ENCODE measurements at places on chromosomes 3 and 15. TPM values are rescaled to one million over a fixed set of nuclear protein-coding genes. Genes with fewer than 3 reads are reported as not detected.

Gene SUSD5
- total RNA-seq, result not detected

Gene GOLGA6L4
- 2.9 TPM for total RNA-seq

DNA sequence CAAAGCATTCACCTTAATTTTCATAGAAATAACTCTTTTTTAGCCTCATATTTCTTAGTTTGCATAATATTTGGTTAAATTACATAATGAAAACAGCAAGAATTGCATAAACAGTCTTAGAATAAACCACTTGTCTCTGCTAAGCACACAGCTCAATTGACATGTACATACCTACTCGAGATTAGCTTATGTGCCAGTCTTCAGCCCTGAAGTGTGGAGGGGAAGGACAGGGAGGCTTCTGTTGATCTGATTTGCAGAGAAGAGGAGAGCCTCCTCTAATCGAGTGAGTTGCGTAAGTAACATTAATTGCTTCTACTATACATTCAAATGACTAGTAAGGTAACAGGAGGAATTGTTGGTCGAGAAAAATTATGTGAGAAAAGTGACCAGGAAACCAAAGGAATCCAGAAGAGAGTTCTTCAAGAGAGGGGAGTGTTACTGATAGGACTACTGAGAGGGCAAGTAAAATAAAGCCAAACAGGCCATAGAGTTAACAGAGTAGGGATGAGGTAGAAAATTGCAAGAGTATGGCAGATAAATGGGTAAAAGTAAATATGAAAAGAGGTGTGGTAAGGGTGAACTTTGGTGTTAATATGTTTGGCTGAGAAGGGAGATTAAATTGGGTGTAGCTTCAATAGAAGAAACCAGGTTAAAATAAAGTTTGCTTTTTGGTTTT, 7.1 kb upstream of the GOLIM4 start:
- no peak for DNase-seq

- no peak for DNase-seq
Measured at GRCh38 chr3:149221783-149222517, at the start of gene CP. CP (minus strand) TSS chr3:149221829; CDS start chr3:149221792, 37 bp downstream.

DNA sequence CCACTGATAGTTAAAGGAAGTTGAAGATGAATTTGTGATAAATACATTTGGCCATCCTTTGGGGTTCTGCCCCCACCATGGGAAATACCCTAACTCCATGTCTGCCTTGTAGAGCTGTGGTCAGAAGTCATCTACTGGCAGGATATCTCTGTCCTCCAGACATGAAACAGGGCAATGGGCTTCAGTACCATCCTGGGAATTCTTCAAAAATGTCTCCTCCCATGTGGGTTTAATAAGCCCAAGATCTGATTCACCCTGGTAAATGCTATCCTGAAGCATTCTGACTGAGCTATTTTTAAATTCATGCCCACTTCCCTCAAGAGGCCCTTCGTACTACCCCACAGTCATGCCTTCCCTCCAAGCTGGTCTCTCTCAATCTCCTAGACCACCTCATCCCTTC, 113.7 kb upstream of the SLC25A36 start:
- DNase-seq, result no peak

DNA sequence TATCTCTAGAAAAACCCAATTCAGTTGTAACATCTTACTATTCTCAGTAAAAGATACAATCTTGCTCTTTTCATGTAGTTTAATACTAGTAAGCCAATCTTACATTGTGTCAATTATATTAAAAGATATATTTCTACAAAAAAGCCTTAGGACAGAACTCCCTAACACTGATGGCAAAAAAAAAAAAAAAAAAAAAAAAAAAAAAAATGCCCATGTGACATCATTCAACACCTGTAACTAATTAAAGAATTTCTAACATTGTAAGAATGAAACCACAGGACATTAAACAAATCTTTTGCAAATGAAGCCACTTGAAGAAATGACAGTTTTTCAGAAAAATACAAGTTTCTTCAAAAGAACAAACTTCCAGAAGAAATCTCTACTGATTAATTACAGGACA, 119.8 kb downstream of the SUCLG2 start:
- no peak for DNase-seq

DNA sequence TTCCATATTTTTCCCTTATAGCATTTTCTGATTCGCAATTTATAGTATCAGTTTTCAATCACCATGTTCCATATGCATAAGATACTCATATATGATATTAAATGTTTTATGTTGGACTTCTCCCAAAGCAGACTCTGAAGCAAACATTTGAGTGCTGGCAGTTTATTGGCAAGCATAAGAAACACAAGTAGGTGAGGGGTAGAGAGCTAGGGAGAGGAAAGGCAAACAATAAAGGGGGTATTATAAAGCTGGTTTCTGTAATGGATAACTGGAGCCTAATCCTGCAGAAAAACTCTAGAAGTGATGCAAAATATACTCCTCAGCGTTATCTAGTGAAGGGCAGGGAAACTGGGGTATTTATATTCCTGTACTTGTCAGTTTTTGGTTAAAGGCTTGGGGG, 491.5 kb upstream of the TGFBR2 start:
- no peak for DNase-seq

GRCh38 chr3:57142411-57142723, 22.8 kb downstream of the IL17RD start:
- DNase-seq, result no peak

GRCh38 chr3:23861689-23862088, 55.1 kb downstream of the NKIRAS1 start:
- no peak for DNase-seq

DNA sequence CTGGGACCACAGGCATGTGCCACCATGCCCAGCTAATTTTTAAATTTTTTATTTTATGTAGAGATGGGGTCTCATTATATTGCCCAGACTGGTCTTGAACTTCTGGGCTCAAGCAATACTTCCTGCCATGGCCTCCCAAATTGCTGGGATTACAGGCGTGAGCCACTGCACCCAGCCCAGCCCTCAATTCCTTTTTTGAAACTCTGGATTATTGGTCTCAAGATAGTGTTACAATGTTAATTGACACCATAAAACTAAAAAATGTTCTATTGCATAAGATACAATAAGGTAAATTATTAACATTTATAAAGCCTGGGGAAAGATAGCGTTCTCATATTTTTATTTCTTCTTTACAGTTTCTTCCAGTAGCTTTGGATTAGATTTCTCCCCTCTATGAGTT, 3.9 kb upstream of the NFKBIZ start:
- DNase-seq, result no peak

Data from T-cell (primary cell).